ENCODE measurements at places on chromosomes 2 and 18. TPM values are rescaled to one million over a fixed set of nuclear protein-coding genes. Genes with fewer than 3 reads are reported as not detected.

- H3K27ac ChIP-seq: no peak overlapping the region
- H3K27me3 ChIP-seq: no peaks in the 10 kb centered on the region
- no peaks in the 10 kb centered on the region for H3K36me3 ChIP-seq
- H3K4me1 ChIP-seq: no peaks in the 10 kb centered on the region
- H3K4me3 ChIP-seq: no peak overlapping the region
Measured at GRCh38 chr2:125398738-125399524, 1257.0 kb upstream of the GYPC start.

HOXD13 gene
- not detected for total RNA-seq

- no peaks in the 10 kb centered on the region for H3K27me3 ChIP-seq
- DNase-seq: no peak
- H3K36me3 ChIP-seq: peaks cover 5% of the 10 kb centered on the region
- peaks cover 8% of the 10 kb centered on the region for H3K4me1 ChIP-seq
Measured at GRCh38 chr18:21054252-21054821, 57.3 kb downstream of the ROCK1 start.

- peak overlapping the region; percentile 91 for H3K27ac ChIP-seq
- H3K4me3 ChIP-seq: peak overlapping the region; percentile 66
- peak; percentile 44 for DNase-seq
- H3K27me3 ChIP-seq: no peaks in the 10 kb centered on the region
Measured at GRCh38 chr2:191128172-191128910, 22.5 kb downstream of the STAT4 start.

DNA sequence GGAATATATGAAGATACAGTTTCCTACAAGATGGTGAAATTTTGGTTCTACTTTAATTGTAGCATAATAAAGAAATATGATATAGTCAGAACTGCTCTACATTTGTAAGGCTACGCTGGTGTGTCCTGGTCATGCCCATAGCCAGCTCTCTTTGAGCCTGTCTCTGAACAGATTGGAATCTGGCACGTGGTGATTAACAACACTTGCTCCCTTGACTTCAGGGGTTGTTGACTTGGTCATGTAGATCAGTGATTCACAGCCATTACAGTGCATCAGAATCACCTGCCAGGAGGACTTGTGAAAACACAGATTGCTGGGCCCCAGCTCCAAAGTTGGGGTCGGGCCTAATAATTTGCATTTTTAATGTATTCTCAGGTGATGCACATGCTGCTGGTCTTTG is 80.4 kb downstream of the PTPRM start:
- H3K4me1 ChIP-seq: no peaks in the 10 kb centered on the region
- no peak overlapping the region for H3K4me3 ChIP-seq
- no peak for DNase-seq
- H3K36me3 ChIP-seq: no peaks in the 10 kb centered on the region

GRCh38 chr2:188046437-188046836 is 245.2 kb upstream of the GULP1 start:
- H3K27me3 ChIP-seq: no peaks in the 10 kb centered on the region
- DNase-seq: no peak
- no peak overlapping the region for H3K4me3 ChIP-seq
